ENCODE measurements at places on chromosomes 5 and 9.

DNA sequence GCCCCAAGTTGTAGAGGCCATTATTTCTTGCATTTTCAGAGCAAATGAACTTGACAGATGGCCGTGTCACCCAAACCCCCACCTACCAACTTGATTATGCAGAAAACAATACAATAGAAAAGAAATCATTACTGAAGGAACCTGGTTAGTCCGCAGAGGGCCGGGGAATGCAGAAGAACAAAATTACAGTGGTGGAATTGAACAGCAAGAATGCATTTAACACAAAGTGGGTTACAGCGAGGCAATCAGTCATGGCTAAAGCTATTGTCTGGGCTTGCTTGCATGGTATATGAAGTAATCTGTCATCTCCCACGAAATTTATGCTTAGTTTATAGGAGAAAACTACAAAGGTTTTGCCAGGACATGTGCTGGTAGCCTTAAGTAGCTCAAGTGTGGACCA, 238.3 kb upstream of the IRX1 start:
- DNase-seq, result no peak

GRCh38 chr9:81653240-81653639, 36.1 kb downstream of the TLE1 start:
- DNase-seq, result no peak

GRCh38 chr5:35470866-35471265, 146.8 kb upstream of the SPEF2 start:
- DNase-seq, result no peak

- no peak for DNase-seq
These were observed 49.2 kb downstream of the EBF1 start for GRCh38 chr5:159050316-159051143.

GRCh38 chr9:20361656-20362570, 260.4 kb downstream of the MLLT3 start:
- DNase-seq, result no peak

DNA sequence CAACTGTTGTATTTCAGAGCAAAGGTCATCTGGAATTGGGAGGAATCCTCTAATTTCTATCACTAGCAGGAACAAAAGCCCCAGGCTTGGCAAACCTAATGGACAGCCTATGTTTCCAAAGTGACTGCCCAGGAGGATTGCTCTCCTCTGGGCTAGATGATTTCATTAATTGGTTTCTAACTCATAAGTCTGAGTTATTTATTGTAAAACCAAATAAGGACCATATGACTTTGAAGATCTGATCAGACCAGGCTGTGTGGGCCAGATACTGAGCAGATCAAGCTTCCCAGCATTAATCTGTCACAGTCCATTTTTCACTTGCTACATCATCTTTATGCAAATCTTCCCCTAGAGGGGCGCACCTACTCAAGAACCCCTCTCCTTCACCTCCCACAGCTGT, 125.2 kb downstream of the PRDM6 start:
- DNase-seq, result no peak

DNA sequence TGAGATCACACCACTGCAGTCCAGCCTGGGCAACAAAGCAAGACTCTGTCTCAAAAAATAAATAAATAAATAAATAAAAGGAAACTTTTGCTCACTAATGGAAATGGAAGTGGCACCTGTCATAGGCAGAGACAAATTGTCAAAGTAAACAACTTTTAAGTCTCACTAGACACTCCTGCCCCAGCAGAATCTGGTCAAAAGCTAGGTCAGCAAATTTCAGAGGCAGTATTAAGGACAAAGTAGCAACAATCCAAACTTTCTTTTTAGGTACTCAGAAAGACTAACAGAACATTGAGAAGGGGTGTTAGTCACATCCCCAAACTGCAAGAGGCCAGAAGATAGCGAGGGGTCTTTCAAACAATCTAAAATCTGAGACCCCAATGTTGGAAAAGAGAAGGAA, 101.4 kb upstream of the MSX2 start:
- no peak for DNase-seq

GRCh38 chr5:51816427-51816826, 433.2 kb downstream of the ISL1 start:
- DNase-seq, result no peak

DNA sequence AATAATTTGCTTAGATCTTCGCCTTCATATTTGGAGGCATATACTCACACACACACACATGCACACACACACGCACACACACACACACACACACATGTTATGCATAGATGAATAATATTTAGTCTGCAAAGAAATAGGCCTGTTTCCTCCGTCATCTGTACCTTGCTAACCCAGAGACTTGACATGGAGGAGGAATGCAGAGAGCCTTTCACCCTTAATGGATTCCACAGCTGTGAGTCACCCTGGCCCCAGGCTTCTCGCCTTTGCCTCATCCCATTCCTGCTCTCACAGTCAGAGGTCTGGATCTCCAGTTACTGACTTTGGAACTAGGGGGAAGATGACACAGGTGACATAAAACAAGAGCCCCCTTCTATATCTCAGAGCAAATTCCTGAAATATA, 29.7 kb downstream of the ZNF462 start:
- no peak for DNase-seq

DNA sequence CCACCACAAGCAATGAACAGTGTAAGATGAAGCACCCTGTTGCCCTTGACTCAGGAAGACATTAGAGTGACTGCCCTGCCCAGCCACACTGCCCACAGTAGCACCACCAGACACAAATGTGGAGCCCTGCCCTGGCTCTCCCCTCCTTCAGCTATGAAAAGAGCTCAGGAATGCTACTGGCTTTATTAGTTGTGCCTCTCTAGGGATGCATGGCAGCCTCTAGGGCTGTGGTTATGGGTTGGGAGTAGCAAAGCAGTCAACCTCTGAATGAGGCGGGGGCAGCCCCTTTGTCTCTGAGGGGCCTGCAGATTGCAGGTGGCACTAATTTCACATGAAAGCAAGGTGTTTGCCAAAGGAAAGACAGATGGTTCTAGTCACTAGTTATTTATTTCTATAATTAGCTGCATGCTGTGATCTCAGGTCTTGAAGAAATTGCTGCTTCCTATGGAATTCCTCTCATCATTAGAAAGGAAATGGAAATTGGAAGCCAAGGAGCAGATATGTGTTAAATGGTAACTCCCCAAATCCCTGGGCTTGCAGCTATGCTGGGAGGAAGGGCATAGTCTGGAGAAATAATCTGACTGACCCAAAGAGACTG, 259.4 kb downstream of the TLR4 start:
- DNase-seq, result no peak

- DNase-seq, result no peak
These were observed 28.8 kb downstream of the MLLT3 start for GRCh38 chr9:20593537-20593936.

DNA sequence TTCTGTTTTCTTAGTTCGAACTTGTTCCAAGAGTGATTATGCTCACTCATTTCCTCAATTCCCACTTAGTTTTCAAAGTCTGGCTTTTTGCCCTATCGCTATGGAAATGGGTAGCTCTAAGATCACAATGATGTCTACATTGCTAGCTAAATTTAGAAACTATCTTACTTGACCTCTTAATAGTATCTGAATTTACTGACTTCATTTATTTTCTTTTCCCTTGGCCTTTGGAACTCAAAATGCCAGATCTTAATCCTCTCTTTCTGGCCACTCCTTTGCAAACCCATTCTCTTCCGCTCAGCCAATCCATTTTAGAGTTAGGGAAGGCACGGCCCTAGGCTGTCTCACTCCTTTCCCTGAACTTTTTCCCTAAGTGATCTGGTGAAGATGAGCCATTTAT, 137.0 kb downstream of the FER start:
- DNase-seq, result no peak

GRCh38 chr5:53276825-53277224, 167.3 kb upstream of the MOCS2 start:
- no peak for DNase-seq

- DNase-seq, result peak; percentile 67
These were observed at the start of gene HCN1 for GRCh38 chr5:45696206-45696836. TSS of gene HCN1 (minus strand) at chr5:45696380.

- DNase-seq, result no peak
These were observed 616.3 kb downstream of the EBF1 start for GRCh38 chr5:158483281-158483860.

DNA sequence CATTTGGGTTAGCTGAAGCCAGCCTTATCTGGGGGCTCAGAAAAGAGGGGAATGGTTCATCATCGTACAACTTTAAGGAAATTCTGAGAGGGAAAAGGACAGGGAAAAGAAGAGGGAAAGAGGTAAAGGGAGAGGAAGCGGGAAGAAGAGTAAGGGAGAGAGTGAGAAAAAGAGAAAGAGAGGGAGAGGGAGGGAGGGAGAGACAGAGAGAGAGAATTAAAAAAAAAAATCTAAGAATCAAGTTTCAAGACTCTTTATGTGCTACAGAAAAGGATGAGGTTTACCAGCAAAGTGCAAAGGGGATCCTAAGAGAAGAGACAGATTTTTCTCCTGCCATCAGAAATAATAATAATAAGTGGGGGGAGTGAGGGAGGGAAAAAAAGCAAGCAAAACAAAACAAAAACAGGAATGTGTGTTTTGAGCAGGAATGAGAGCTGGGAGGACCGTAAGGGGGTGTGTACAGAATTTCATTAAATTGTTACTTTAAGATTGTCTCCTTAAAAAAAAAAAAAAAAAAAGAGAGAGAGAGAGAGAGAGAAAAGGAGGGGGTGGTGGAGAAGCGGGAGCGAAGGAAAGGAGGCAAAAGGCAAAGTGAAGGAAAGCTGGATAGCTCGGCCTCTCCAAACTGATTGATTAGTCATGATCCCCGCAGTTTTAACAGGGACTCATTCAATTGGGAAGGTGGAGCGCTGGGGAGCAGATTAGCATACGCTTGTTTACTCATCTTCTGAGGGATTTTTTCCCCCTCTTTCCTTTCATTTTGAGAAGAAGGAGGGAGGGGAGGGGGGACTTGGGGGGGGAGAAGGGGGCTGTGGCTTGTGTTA, 438 bp upstream of the PAPPA start:
- no peak for DNase-seq

- DNase-seq, result no peak
These were observed 250.5 kb upstream of the PDE4D start for GRCh38 chr5:60143942-60144549.

DNA sequence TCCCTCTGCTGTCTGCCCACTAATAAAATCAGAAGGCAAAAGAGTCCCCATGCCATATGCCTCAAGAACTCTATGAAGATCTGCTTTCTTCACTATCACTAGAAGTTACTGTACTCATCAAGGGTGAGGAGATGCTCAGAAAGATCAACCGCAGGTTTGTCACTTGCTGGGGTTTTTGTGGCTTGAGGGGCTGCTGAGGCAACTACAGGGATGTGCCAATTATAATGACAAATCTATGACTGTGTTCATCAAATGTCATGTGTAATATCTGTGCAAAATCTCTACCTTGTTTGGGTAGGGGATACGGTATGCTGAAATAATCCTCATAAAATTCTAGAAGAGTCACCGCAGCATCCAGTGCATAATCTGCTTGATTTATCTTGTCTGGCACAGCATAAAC, 13.0 kb downstream of the ERAP1 start:
- DNase-seq, result peak; percentile 71

GRCh38 chr5:131640043-131640856, 5.2 kb upstream of the RAPGEF6 start:
- peak; percentile 76 for DNase-seq

DNA sequence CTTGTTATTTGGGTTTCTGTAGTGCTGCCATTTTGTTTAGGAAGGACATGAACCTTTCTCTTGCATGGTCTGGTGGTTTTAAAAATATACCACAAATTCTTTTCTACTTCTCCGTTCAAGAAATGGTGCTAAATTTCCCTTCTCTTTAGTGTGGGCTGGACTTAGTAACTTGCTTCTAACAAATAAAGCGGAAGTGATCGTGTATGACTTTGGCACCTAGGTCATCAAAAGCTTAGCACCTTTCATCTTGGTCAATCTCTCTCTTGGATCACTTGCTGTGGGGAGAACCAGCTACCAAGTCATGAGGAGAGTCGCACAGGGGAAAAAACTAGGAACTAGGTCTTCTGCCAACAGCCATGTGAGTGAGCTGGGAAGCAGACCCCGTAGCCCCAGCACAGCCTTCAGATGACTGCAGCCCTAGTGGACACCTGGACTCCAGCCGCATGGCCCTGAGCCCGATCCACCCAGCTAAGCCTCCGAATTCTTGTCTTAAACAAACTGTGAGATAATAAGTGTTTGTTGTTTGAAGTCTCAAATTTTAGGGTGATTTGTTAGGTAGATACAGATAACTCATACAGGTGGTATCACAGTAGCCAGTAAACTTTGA, 87.7 kb upstream of the CKMT2 start:
- no peak for DNase-seq

DNA sequence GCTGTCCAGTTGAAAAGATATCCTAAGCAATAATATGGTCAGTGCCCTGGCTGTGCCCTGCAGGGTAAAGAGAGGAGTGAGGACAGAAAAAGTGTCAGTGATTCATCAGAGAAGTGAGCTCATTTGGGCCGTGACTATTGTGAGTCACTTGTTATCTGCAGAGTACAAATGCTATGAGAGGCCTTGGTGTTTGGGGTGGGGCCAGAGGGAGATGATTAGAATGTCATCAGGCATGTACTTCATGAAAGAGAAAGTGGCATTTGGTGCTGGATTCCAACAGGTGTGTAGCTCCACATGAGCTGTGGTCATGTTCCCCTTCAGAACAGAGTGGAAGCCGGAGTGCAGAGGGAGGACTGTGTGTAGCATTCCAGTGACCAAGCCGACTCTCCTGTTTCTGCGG, 174.1 kb downstream of the KDM4C start:
- DNase-seq, result peak; percentile 62

DNA sequence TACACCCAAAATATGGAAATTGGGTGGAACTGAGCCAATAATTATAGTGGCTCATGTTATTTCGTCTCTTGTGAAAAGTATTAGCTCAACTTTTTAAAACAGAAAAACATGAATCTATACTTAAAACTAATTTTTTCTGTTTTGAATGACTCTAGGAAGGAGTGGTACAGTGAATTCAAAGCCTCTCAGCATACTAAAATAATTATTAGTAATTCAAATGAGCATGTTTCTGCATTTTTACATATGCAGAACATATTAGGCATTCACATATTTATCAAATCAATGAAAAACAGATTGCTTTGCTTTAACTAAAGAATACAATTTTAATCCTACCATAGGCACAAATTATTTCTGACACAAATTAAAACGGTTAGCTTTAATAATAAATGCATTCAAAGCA, 54.3 kb downstream of the CSNK1A1 start:
- DNase-seq, result no peak

- peak; percentile 60 for DNase-seq
These were observed 34.4 kb upstream of the RANBP6 start for GRCh38 chr9:6049798-6050197.

DNA sequence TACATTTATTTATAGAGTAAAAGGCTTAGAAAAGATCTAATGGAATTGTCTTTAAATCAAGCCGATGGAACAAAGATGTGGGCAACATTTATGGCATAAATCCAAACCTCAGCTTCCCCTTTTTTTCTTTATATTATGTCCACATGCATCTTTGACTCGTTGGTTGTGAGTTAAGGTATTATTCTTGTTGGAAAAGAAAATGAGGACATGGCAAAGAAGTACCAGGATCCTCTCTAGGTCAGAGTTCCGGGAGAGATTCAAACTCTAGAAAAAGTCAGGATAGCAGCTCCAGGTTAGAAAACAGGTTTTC, 508 bp upstream of the NME5 start:
- no peak for DNase-seq

GRCh38 chr5:172906888-172907287, 52.3 kb upstream of the RPL26L1 start:
- DNase-seq, result no peak

- no peak for DNase-seq
These were observed 224.8 kb downstream of the MCTP1 start for GRCh38 chr5:95060098-95060497.

GRCh38 chr9:21883642-21884041, 81.2 kb downstream of the MTAP start:
- no peak for DNase-seq

- no peak for DNase-seq
These were observed 15.1 kb upstream of the SLC2A6 start for GRCh38 chr9:133493845-133494540.

GRCh38 chr9:134206311-134207300, 42.2 kb upstream of the RNU6ATAC start:
- DNase-seq, result no peak
